ENCODE measurements at places on chromosomes 2 and 18. TPM values are rescaled to one million over a fixed set of nuclear protein-coding genes. Genes with fewer than 3 reads are reported as not detected.
A peak's percentile ranks its signal among the peaks of the same experiment; 100 is the strongest.

The BOLL gene
- not detected for total RNA-seq

The FOXD4L1 gene
- total RNA-seq: 1.3 TPM

The CNGA3 gene
- total RNA-seq: 1.3 TPM

The SLC4A5 gene
- 9.2 TPM for total RNA-seq

The IL18R1 gene
- 3.9 TPM for total RNA-seq

The NTSR2 gene
- not detected for total RNA-seq

The PJVK gene
- 9.6 TPM for total RNA-seq

The CDK5R2 gene
- not detected for total RNA-seq

The ZSWIM2 gene
- not detected for total RNA-seq

The EMILIN2 gene
- 70.8 TPM for total RNA-seq

The TRIB2 gene
- total RNA-seq: 554 TPM

DNA sequence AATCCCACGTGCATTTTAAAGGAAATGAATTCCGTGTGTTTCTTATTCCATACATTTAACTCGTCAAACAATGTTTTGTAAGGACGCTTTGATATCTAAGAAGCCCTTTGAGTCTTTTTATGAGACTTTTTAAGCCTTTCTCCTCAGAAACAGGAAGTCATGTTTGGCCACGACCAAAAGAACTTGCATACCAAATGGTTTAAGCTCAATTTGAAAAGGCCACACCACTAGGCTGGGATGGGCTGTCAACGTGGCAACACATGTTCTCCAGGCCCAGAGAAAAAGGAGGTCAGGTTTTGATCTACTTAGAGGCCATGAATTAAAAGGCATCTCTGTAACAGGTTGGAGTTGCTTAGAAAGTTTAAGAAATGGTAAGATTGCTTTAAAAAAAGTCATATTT, 441.8 kb downstream of the CMPK2 start:
- no peak for DNase-seq

DNA sequence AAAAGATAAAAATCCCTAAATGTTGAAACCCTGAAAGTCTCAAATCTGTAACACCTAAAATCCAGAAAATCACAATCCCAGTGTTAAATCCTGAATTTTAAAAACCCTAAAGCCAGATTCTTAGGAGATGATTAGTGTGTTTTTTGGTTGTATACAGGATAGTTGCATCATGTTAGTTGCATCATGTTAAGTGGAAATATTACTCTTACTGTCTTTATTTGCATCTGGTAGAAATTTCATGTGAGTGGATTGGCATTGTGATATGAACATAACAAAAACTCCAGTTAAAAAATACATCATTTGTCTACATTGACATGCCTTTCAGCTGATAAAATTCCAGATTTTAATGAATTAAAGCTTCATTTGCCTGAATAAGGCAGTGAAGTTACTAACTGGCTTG, 683.1 kb upstream of the ACVR2A start:
- no peak for DNase-seq

DNA sequence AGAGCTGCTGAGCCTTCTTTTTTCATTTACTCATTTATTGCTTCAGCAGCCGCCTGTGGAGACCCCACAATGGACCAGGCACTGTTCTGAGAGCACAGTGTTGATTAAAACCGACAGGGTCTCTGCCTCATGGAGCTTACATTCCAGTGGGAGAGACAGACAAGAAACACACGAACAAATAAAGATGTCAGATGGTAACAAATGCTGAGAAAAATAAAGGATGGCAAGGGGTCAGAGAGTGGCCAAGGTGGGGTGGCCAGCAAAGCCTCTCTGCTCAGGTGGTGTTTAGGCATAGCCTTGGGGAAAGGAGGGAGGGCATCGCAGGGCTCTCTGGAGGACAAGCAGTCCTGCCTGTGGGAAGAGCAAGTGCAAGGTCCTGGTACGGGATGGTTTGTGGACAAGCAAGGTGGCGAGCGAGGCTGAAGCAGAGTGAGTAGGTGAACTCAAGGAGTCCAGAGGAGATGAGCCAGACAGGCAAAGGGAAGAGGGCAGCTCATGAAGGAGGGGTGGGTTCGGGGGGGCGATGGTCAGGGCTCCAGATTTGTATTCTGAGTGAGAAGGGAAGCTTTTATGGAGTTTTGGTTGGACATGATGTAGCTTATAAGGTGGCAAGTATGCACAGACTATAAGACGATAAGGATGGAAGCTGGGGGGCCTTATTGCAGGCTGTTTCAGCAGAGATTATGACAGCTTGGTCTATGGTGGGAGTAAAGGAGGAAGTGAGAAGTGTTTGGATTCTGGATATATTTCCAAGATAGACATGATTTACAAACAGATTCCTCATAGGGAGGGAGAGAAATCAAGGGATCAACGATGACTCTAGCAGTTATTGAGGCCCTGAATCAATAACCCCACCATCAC, 8.8 kb upstream of the ITGB6 start:
- no peak for DNase-seq

- no peak for DNase-seq
These were observed 99.6 kb upstream of the MBOAT2 start for GRCh38 chr2:9102861-9103662.

DNA sequence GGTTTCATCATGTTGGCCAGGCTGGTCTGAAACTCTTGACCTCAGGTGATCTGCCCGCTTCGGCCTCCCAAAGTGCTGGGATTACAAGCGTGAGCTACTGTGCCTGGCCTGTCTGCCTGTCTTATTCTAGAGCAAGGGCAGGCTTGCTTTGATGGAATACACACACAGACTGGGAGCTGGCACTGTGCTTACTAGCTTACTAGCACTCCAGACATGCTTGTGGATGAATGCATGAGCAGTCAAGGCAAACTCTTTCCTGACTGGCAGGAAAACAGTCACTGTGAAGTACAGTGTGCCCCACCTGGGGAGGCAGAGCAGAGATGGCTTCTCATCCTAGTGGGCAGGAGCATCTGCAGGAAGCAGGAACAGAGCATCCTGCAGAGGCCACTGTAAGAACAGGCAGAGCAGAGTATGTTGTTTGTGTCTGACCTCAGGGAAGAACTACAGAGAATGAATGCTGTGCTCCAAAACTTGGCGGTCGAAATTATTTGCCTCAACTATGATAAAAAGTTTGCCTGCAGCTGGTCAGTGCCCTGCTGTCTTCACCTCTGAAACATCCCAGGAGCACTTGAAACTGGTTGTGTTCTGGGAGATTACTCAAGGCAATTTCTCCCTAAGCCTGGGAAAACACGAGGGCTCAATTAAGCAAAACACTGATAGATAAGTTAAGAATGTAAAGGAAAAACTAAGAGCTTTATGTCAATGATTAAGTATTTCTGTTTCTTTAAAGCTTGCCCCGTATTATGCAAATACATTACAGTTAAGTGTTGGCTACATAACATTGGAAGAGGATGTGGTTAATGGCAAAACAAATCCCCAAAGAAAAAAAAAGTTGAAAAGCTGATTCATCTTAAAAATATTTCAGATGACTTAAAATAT, 102.4 kb downstream of the VAPA start:
- peak; percentile 30 for DNase-seq

- DNase-seq: no peak
These were observed 26.9 kb upstream of the COL6A3 start for GRCh38 chr2:237440819-237441281.

DNA sequence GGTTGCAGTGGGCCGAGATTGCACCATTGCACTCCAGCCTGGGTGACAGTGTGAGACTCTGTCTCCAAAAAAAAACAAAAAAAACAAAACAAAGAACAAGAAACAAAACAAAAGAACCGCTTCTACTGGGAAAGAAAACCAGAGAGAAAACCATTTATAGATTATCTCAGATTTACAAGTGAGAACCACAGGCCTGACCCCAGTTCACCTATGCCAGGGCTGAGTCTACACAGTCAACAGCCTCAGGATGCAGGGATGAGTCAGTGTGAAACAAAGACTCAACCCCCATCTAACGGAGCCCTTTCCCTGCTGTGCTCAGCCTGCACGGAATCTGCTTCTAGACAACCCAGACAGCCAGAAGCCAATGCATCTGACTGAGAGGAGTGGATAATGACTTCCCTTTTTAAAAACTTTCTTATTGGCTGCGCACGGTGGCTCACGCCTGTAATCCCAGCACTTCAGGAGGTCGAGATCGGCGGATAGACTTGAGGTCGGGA, 25.5 kb upstream of the YWHAQ start:
- DNase-seq: no peak

DNA sequence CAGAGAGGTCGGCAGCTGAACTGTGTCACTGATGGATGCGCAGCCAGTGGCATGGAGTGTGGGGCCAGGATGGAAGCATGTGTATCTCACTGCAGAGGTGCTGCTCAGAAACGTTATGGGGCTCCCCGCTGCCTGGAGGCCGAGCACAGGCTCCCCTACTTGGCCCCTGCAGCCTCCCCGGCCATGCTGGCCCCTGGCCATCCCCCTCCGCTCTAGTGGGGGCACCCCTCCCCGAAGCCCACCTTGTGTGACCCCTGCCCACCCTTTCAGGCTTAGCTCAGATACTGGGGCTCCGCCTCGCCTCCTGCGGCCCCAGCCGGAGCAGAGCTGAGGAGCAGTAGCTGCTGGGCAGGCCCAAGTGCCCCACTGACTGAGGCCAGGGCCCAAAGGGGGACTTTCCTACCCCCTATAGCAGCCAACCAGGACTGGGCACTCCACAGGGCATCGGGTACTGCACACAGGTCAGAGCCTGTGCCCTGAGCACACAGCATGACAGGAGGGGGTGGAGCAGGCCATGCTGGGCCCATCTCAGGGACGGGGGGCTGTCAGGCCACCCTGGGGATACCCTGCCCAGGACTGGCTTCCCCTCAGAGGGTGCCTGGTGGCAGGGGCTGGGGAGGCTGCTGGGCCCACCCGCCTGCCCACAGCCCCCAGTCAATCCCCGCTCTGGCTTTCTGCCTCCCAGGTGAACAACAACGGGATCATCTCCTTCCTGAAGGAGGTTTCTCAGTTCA, 31.3 kb downstream of the SNED1 start:
- no peak for DNase-seq

GRCh38 chr2:68190991-68191731, 33.5 kb downstream of the PNO1 start:
- no peak for DNase-seq

GRCh38 chr2:237717366-237718276, 81.0 kb upstream of the RBM44 start:
- DNase-seq: no peak

DNA sequence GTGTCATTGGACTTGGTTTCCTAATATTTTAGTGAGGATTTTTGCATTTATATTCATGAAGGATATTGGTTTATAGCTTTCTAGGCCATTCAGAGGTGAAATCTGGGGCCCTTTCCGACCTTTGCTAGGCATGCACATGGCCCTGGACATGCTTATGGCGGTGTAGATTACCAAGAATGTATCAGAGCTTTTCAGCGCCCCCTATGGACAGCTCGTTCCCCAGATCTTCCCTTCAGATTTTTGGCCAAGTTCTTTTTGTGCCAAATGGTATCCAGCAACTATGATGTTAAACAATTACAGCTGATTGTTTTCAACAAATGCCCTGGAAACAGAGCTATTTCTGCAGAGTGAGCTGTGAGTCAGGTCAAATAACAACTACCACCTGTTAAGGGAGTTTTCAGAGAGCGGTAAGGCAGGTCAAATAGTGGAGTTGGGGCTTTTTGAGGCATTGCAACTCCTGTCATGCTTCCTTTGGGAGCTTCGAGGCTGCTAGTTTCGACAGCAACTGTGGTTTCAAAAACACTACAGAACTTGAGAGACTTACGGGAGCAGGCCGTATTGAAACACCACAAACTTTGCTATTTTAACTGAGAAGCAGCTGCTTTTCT, 188.3 kb downstream of the ZNF516 start:
- DNase-seq: no peak

DNA sequence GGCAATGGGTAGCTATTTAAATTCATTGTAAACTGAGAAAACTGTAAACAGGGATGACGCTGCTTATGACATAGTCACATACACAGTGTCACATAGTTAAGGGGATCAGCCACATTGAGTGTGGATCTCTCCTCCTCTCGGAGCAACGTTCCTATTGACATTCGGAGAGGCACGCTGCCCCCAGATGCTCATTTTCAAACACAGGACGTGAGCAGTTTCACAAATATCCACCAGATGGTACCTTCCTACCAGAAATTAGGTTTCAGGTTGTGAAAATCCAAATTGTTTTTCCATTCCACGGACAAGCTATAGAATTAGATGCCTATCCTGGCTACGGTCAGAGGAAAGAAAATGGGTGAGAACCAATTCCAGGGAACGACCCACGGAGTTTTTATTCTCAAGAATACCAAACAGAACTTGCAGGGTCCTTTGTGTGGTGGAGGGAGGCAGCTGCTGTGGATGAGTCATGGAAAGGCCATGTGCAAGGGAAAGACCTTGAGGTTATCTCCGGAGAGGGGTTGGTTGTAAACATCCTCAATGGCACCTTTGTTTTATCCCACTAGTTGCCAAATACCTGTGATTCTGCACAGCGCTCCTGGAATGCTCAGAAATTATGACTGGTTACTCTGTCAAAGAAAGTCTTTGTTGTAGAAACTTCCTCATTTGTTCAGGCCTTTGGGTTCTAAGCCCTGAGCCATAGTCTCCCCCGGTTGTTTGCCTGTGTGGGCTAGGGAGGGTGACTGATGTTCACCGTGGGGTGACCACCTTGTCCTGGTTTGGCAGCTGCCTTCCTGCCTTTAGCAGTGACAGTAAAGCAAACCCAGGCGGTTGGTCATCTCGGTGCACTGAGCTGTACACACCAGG, 88.0 kb downstream of the ACTR3 start:
- no peak for DNase-seq

- no peak for DNase-seq
These were observed 137.7 kb upstream of the PKDCC start for GRCh38 chr2:41910126-41910525.

DNA sequence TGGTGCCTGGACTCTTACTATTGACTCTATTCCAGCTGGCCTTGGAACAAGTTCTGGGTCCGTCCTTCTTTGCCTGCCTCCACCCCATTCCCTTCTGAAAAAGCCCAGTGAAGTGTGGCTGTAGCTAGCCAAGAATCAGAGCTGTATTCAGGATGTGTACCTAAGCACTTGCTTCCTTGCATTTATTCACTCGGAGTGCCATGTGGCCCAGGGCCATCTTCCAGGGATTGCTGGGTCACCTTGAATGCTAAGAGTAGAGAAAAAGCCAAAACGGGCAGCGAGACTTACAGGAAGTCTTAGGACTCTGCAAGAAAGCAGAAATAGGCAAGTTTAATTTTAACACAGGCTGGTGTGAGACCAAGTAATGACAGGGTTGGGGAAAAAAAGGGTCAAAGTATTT, 4.1 kb downstream of the ITGA6 start:
- no peak for DNase-seq

GRCh38 chr2:146209842-146210275, 1635.0 kb upstream of the ACVR2A start:
- DNase-seq: no peak

DNA sequence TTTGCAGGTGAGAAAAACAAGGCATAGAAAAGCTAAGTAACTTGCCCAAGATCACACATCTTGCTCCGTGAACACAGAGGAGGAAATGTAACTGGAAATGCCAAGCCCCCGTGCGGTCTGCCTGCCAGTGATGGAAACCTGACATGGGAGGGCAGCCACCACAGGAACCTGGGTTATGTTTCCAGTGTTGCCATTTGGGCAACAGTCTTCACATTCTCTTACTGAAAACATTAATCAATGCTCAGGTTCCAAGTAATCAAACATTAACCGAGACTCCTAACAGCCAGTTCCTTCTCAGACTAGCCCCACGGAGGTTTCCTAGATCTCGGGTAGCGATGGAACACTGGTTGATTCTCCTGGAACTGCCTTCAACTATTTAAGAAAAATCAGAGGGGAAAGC, 2.5 kb downstream of the TGFA start:
- no peak for DNase-seq

- no peak for DNase-seq
These were observed 21.9 kb downstream of the CHMP3 start for GRCh38 chr2:86541334-86541733.

- DNase-seq: no peak
These were observed 32.7 kb upstream of the ABCA12 start for GRCh38 chr2:215171151-215171550.

- no peak for DNase-seq
These were observed 23.7 kb downstream of the HEATR5B start for GRCh38 chr2:37060446-37060845.

Data from tibial nerve (tissue), 4 donors.